ENCODE measurements at places on chromosomes 12 and 14.

DNA sequence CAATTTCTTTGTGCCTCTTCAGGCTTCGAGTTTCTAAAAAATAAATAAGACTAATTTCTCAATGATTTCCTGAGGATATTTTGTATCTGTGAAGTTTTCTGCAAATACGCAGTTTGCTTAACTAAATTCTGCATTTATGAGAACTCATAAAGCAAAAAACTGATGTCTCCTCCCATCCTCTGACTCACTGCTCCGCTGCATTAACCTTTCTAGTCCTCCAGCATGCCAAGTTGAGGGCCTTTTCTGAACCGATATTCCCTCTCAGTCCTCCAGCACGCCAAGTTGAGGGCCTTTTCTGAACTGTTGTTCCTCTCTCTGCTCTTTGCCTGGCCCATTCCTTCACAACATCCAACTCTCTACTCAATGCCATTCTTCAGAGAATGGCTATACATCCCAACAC, 3.2 kb downstream of the IPO8 start:
- no peak for DNase-seq

DNA sequence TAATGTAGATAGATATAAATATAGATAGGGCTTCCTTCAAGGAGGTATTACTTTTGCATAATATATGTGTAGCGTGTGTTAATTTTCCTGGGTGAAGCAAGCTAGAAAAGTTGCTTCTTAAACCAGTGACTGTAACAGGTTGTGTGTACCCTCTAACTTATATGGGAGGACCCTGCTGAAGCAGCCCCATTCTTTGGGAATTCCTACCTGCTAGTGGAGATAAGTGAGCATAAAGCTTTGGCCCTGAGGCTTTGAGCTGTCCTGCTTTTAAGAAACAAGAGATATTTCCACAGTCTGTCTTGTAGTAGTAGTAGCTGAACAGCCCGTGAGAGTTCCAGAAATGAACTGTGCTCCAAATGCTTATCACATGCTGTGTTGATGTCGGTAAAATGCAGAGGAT, 8.6 kb downstream of the RMST start:
- no peak for DNase-seq

GRCh38 chr14:21334202-21334906, 49.5 kb downstream of the SUPT16H start:
- no peak for DNase-seq

DNA sequence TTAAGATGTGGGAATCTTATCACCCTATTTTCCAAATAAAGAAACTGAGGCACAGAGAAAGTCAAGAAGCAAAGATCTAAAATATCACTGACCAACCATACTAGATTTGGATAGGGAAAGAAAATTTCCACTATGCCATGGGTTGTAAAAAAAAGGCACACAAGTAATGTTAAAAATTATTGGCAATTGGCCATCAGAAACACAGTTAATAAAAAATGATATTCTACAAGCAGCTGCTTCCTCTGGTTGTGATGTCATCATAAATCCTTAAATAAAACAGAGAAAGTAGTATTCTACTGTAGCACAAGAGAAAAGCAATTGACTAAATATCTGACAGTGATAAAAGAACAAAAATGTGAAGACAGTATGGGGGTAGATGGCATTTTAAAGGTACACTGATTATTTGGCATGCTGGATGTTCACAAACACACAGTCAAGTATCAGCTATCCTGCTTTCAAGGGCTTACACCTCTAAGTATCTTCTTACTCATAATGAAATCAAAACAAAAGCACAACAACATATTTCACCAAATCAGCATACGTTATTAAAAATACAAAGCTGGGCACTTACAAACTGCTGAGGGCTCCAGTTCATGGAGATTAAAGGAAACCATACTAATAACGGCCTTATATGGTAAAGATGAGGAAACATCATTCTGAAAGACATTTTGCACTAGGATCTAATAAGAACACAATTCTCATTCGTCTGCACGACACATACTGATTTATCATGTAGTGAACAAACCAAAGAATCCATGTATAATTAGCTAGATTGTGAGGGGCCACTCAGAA, 45.7 kb downstream of the CORO1C start:
- DNase-seq = no peak

GRCh38 chr14:104462651-104463630, 116.6 kb upstream of the C14orf180 start:
- no peak for DNase-seq

- no peak for DNase-seq
Observed at GRCh38 chr14:34750670-34751069, 36.3 kb upstream of the CFL2 start.

- no peak for DNase-seq
Observed at GRCh38 chr14:55450987-55451386, 10.6 kb upstream of the TBPL2 start.

- no peak for DNase-seq
Observed at GRCh38 chr14:23389396-23389795, 12.6 kb downstream of the CMTM5 start.

DNA sequence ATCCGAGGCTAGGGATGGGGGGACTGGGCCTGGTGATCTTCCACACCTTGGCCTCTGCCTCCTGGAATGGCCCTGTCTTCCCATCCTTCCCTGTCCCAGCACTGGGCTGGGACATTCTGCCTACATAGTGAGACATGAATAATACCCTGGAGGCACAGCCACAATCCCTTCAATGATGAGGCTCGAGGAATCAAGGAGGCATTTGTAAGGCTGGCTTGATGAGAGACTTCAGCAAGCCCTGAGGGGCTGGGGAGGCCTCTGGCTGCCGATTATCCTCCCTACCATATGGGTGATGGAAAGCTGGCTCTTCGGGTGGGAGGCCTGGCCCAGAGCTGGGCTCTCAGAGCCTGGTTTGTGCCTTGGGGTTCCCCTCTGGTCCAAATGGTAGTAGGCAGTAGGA, 92.5 kb downstream of the CALM1 start:
- DNase-seq = no peak

DNA sequence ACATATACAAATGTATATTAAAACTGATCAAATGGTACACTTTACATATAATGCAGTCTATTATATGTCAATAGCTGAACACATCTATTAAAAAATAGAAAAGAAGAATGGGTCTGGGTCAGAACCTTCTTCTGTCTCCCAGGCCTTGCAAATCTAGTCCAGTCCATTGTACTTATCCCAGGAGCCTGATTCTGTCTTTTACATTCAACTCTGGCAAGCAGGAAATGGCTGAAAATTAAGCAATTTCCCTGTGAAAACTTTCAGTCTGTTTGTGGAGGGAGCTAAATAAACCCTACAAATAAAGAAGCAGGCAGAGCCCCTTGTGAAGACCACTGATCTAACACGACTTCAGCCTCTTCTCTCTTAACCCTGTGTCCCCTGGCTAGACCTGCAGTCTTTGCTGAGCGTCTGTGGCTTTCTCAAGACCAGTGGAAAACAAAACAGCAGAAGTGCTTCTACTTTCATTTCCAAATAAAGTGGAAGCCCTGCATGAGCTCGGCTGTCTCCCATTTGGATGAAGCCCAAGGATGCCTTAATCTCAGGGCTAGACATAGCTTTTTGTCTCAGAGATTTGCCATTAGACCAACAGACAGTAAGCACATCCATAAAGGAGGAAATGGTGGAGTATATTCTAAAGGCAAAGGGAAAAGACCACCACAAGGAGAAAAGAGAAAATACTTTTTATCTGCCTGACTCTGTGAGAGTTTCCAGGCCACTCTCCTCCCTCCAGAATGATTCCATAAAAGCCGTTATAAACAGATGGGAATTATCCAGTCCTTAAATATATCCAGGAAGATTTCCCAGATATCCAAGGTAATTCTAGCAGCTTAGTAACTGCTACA, 48.2 kb downstream of the CRACR2A start:
- DNase-seq = no peak

DNA sequence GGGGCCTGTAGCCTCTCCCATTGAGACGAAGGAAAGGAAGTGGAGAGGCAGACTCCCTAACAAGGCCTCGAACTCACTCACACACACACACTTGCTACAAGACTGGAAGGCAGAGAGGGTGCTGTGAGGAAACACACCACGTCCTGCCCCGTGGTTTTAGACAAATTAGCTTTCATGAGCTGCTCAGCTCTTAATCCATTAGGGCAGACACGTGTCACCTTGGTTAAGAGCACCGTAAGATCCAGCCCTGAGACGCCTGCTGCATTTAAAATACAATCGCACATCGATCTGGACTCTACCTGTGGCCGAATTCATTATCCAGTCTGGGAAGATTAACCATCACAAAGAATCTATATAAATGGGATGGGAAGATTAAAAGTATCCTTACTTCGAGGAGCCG, 72.0 kb downstream of the RIMBP2 start:
- no peak for DNase-seq

DNA sequence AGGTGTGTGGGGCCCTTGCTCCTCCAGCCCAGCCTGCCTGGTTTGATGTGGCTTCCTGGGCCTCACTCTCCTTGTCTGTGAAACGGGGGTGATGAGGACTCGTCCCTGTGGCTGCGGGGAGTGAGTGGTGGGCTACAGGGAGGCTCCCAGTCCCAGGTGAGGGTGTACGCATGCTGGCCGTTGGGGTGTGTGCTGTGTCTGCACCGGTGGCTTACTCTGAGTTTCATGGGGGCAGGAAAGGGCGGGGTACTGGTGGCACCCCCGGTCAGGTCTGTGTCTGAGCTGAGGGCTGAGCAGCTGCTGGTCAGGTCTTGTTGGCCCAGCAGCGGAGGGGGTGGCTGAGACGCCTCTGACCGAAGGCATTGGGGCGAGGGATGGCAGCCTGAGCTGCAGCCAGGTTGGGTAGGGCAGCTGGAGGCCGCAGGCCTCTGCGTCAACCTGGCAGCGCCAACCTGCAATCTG, 11.2 kb downstream of the ULK1 start:
- DNase-seq = no peak

DNA sequence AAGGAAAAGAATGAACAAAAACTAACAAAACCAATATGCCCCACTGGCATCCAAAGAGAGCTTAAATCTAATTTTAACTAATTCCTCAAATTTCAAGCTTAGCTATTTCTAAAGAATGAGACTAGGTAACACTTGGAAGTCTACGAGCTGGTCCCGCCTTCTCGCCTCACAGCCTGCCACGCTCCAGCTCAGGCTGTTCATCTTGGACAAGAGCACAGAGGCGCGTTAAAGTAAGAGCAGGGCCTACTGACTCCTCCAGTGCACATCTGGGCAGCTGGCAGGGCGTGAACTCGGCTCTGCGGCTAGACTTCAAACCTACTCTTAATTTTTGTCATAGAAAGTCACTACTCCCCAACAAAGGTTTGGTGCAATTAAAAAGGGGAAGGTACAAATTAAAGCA, 64.6 kb downstream of the DICER1 start:
- no peak for DNase-seq

- DNase-seq = no peak
Observed at GRCh38 chr12:80766897-80767296, 50.2 kb downstream of the MYF5 start.

- peak; percentile 13 for DNase-seq
Observed at GRCh38 chr12:127677537-127678131, 589.3 kb upstream of the TMEM132C start.

GRCh38 chr14:72558721-72559120, 335.2 kb downstream of the DPF3 start:
- DNase-seq = no peak

- DNase-seq = no peak
Observed at GRCh38 chr14:61179061-61179690, 102.0 kb downstream of the TMEM30B start.

DNA sequence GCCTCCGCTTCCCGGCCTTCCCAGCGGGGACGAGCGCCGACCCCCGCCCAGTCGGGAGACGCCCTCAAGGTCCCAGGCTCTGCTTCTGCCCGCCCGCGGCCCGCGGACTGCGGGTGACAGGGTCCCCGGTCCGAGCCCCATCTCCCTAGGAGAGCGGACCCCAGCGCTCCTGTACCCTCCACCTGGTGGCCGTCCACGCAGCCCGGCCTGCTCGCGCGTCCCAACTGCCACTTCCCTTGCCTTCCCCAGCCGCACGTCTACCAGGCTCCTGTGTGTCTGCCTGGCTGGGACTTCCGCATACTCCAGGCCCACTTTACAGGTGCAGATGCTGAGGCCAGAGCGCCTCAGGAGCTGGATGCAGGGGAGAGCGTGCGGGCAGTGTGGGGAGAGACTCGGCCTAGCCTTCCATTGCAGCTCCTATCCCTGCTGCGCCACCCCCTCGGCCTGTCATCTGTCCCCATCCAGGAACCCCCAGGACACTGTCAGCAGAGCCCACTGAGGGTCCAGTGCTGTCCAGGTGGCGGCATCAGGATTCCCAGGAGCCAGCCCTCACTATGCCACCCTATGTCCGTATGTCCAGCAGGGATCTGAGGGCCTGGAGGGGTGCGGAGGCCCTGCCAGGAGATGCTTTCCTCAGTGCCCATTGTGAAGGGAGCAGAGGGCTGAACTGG, 8.0 kb upstream of the ANKRD9 start:
- no peak for DNase-seq

DNA sequence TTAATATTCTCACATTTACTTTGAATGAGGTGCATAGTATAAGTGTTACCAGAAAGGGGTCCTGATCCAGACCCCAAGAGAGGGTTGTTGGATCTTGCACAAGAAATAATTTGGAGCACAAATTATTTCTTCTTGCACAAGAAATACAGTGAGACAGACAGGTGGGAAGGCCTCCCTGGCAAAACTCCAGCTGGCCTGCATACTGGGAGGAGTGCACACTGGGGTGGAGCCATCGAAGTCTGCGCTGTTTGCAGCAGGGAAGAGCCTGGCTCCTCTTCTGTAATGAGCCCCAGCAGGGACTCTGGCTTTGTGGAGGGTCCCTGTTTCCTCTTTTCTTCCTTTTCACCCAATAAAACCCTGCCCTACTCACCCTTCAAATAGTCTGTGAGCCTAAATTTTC, 141.6 kb downstream of the GLT1D1 start:
- DNase-seq = no peak

DNA sequence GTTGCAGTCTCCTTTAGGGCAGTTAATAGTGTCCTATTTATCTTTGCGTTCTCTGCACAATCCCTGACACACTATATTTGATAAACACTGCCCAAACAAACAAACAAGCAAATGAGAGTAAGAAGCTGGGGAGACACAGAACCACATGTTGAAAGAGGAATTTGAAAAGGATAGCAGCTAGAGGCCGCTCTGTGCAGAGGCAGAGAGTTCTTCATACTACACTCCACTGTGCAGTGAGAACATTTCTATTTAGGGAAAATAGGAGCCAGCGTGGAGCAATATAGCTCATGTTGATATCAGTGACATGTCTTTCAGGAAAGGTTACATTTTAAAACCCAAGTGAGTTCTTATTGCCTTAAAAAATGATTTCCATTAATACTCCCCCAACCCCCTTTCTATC, 140.3 kb upstream of the SEL1L start:
- DNase-seq = no peak

DNA sequence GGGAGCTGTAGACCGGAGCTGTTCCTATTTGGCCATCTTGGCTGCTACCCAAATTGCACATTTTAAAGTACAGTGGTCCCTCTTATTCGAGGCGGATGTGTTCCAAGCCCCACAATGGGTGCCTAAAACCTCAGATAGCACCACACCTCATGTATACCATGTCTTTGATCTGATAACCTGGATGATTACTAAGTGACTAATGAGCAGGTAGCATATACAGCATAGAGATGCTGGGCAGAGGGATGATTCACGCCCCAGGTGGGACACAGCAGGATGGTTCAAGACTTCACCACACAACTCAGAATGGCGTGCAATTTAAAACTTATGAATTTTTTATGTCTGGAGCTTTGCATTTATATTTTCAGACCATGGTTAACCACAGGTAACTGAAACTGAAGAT, 255.0 kb downstream of the AKAP6 start:
- no peak for DNase-seq

Measured in stimulated activated naive B cell treated with anti-CD40 and anti-IgM and Interleukin-4, amounts not matched to agents 10 μg/mL and 1 μg/mL and 100 μg/mL, for 72 hours (primary cell).